Right cardiac atrium (tissue), 5 donors: ENCODE measurements at places on chromosomes 5 and 9.

GRCh38 chr5:32285510-32286138, 27.1 kb downstream of the MTMR12 start:
- no peak for DNase-seq

- DNase-seq = no peak
Observed at GRCh38 chr5:135979510-135979909, 24.7 kb upstream of the LECT2 start.

DNA sequence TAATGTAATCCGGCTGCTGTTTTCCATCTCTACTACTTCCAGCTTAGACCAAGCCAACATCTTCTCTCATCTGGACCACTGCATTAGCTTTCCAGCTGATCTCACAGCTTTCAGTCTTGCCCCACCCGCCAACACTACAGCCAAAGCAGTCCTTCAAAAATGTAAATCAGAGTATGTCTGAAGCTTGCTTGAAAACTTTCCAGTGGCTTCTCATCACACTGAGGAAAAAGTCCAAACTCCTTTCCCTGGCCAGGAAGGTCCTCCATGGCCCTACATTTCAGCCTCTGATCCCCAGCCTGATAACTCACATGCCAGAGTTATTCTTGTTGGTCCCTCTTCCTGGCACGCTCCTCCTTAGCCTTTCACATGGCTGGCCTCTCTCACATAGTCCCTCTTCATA, 38.5 kb downstream of the TTC1 start:
- no peak for DNase-seq

GRCh38 chr5:56471707-56472106, 238.6 kb upstream of the ANKRD55 start:
- DNase-seq = no peak

DNA sequence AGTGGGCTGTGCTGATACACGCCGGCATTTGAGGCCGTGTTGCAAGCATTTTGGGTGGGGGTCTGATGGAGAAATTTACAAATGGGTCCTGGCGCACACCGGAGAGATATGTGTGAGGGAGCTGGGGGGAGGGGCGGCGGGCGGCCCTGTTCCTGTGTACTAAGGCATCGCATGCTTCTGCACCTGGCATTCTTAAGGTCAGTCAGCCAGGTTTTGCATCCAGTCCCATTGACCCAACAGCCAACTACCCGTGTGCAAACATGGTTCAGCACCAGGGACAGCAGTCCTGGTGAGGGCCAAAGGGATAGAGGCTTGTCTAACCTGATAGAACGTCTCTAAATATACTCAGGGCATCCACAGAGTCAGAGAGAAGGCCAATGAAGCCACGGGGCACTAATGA, 839 bp downstream of the GABRG2 start:
- peak; percentile 15 for DNase-seq

DNA sequence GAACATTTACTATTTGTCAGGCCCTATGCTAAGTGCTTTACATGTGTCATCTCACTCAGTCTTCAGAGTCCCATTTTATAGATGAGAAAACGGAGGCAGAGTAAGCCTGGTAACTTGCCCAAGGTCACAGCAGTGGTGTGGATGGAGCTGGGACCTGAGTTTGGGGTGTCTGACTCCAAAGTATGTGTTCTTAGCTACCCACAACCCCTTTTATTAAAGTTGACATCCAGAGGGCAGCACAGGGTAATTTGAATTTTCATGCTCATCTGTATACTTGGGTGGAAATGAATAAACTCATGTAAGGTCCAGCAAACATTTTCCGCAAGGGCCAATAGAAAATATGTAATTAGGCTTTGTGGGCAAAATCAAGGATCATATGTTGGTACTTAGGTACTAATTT, 93.4 kb upstream of the SLC25A48 start:
- no peak for DNase-seq
